ENCODE measurements at places on chromosomes 7 and 10. TPM values are rescaled to one million over a fixed set of nuclear protein-coding genes. Genes with fewer than 3 reads are reported as not detected.

- DNase-seq = no peak
Observed at GRCh38 chr7:47232751-47233412, 349.0 kb downstream of the TNS3 start.

OR6B1 gene
- not detected for total RNA-seq

GRCh38 chr10:71547876-71548846 is 151.4 kb downstream of the CDH23 start:
- no peak for DNase-seq

DNA sequence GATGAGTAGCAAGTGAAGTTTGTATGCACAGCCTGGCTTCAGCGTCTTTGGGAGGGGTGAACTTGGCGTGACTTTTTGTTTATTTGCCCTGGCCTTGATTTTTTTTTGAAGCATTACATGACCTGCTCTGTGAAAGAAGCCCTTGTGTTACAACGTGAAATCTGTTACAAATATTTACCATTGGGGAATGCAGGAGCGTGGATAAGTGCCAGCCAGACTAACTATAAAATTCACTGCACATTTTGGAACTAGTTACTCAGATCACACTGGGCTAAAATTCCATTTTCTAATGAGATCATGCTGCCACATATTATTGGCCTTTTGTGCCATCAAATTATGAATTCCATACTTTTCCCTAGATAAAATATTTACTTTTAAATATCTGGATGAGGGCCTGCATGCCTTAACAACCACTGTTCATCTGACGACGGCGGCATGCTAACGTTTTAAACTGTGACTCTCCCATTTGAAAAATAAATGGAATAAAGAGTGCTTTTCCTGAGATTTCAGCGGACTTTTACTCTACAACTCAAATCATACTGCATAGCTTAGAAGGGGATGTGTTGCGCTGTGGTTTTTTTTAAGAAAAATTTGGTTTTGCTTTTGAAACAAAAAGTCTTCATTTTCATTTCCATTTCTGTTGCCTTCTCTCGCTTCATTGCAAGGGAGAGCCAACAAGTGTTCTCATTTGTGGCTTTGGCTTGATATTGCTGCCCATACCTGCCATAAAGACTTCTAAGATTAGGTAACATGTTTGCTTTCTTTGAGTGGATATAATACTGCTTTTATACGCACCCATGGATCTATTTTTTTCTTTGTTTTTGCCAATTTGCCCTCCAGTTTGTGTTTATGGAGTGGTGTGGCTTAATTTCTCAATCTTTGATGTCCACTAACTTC is 352.2 kb downstream of the TFEC start:
- DNase-seq = no peak

- DNase-seq = no peak
Observed at GRCh38 chr7:12731214-12731656, 43.8 kb downstream of the ARL4A start.

- DNase-seq = no peak
Observed at GRCh38 chr7:129110982-129111376, 33.5 kb upstream of the TSPAN33 start.

- DNase-seq = no peak
Observed at GRCh38 chr10:95545981-95546380, 15.2 kb downstream of the SORBS1 start.

GIMAP1 gene
- total RNA-seq = 4.6 TPM

GRCh38 chr7:123185756-123186155 is 14.0 kb downstream of the SLC13A1 start:
- DNase-seq = no peak

DNA sequence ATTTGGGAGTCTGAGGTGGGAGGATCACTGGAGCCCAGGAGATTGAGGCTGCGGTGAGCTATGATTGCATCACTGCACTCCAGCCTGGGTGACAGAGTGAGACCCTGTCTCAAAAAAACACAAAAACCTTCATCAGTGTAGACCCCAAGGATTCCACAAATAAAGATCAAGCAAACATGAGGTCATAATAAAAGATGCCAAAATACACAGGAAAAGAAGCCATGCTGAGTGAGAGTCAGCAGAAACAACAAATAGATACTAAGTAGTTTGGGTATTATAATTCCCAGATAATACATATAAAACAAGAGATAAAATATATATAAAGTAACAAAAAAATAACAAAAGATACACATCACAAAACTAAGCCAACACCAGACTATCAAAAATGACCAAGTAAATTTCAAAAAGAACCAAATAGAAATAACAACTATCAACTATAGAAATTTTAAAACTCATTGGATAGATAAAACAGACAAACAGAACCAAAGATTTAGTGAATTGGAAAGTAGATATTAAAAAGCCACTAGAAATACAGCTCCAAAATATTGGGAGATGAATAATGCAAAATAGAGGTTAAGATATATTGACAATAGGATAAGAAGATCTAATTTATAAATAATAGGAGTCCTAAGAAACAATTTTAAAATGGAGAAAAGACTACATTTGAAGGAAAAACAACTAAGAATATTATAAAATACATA is 48.9 kb upstream of the FHIP2A start:
- no peak for DNase-seq

DNA sequence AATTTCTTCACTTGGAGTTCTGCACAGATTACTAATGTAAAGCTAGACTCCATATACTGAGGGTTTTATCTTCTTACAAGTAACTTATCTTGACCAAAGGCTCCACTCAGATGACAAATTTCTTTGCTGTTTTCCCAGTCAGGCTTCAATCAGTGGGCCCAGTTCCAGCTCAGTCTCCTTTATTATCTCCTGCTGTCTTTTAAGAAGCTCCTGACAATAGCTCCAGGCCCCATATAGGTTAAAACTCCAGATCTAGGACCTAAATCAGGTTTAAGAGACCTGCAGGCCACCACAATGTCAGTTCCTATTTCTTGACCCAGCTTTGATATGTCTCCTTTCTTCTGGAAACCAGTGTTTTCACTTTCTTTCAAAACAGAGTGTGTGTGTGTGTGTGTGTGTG is 165.2 kb downstream of the RELN start:
- DNase-seq = no peak
